GM12865 (cell line): ENCODE measurements at places on chromosomes 5 and 9.

DNA sequence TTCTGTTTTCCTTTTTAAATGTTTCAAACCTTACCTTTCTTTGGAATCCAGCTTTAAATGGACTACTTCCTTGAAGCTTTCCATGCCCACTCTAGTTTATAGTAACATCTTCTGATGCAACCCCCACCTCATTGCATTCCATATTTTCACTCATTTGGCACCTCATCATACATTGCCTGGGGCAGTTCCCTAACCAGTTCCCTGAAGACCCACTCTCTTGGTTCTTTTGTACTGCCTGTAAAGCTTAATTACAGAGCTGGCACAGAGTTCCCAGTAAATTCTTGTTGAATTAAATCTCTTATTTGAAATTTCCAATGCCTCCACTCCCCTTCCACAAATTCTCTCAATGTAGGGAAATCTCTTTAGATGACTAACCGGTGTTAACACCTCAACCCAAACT is 257.2 kb downstream of the ARRDC3 start:
- DNase-seq, result no peak

GRCh38 chr5:123538670-123539459 is 26.9 kb downstream of the CSNK1G3 start:
- no peak for DNase-seq

GRCh38 chr9:14366076-14366475 is 52.1 kb upstream of the NFIB start:
- no peak for DNase-seq

GRCh38 chr5:134153657-134154056 is 23.1 kb downstream of the SKP1 start:
- DNase-seq, result no peak

DNA sequence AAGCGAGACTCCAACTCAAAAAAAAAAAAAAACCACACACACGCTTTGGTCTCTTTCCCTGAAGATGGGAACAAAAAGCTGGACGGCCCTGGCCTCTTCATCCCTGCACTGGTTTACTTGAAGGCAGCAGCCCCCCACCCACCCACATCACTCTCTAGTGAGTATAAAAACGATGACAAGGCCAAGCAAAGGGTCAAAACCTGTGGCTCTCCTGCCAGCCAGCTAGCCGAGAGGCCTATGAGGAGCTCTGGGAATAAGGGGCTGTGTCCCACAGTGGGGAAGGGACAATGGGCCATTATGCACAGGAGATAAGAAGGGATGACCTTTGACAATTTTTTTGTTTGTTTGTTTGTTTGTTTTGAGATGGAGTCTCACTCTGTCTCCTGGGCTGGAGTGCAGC is 13.1 kb downstream of the QRFP start:
- DNase-seq, result no peak

DNA sequence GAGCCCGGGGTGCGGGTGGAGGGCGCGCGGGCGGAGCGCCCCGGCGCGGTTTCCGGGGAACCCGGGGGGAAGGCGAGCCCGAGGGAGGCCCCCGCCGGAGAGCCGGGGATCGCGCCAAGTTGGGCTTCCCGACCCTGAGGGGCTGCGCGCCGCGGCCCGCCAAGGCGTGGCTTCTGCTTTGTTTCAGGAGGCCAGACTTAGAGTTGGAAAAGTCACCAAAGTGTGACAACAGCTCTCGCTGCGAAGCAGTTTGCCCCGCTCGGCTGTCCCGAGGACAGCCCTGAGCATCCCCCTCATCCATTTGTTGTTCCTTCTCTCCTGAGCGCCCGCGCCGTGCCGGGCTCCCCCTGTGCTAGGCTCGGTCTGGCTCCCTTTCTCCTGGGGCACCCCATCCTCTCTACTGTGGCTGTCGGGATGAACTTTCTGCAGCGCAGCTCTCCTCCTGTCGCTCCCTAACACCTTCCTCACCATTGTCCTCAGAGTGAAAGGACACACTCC is 410 bp downstream of the GLIPR2 start:
- DNase-seq, result no peak

DNA sequence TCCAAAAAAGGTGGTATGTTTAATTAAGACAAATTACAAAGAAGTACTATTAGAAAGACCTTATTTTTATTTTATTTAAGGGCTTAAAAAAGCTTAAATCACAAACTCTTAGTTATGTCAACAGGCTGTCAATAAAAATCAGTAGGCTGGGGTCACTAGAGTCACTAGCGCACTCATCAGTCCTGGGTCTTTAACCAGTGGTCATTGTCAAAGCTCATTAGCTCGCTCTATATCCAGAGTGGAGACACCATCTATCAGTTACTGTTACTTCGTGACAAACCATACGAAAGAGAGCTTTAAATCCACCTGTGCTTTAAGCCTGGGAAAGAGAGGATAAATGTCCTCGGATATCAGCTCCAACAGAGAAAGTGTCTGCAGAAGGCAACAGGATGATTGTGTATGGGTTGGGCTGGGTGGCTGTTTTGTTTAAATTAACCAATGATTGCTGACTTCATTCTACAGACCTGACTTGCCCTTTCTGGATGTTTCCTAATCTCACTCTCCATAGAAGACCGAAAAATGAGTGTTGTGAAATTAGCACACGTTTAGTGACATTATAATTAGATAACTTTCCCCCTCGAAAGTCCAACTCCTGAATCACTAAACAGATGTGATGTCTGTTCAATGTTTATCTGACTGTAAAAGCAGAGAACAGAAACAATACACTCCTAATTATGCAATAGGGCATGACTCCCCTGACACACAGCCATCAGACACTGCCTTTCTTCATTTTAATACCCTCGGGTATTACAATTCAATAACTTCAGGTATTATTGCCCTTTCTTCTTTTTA is 123.6 kb upstream of the TNPO1 start:
- DNase-seq, result no peak

DNA sequence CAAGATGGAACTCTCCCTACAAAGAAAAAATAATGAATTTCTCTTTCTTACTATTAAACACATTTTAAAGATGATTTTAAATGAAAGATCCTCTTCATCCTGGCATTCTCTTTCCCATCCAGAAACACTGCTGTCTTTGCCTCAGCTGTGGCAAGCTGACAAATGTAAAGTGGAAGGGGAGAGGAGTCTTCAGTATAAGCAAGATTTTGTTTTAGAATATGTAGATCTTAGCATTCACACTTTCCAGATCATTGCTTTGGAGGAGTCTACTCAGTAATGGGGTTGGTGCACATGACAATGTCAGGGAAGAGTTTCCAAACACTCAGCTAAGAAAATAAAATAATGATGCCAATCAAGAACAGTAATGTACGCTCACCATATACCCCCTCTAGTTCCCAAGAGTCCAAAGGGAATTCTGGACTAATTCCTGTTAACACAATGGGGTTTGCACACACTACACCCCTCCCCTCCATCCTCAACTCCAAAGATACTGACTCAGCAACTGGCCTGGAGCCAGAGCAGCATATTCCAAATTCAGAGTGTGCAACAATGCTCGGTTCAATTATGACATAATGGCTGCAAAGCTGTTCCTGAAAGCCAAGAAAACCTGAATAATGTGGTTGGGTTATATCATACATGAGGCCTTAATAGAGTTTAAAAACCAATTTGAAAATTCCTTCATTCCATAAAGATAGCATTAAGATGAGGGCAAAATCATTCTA is 4.6 kb downstream of the C5orf63 start:
- DNase-seq, result no peak

DNA sequence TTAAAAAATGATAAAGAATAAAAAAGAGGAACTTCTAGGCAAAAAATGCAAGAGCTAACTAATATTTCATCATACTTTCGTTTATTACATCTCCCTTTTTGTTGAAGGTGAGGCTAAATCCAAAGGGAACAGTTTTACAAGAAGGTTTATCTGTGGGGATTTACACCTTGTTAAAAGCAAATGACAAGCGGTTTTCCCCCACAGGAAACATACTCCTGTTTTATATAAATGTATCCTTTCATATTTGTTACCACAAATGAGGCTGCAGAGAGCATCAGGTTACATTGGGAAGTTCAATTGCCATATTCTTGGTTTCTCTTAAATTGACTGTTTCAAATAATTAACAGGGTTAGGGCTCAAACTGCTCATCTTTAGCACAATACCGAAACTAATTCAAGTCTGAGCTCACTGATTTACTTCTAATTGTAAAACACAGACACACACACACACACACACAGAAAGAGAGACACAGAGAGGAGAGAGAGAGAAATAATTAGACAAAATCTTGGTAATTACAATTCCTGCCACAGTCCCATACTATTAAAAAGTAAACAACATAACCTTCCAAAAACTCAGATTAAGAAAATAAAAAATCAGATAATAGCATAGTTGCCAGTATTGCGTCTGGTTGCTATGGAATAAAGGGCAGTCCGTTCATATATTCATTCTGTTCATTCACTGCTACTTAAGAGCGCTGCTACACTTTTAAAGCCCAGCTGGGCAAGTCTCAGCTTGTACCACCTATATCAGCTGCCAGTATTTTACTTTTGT is 17.1 kb downstream of the RFX3 start:
- DNase-seq, result peak; percentile 41

DNA sequence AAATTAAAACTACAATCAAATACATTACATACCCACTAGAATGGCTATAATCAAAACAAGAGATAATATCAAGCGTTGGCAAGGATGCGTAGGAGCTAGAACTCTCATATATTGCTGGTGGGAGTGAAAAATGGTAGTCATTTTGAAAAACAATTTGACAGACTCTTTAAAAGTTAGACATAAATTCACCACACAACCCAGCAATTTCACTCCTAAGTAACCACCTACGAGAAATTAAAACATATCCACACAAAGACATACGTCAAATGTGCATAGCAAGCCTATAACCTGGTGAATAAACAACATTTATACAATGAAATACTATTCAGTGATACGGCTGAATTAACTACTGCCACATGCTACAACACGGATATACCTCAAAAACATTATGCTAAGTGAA is 44.7 kb downstream of the GKAP1 start:
- no peak for DNase-seq

DNA sequence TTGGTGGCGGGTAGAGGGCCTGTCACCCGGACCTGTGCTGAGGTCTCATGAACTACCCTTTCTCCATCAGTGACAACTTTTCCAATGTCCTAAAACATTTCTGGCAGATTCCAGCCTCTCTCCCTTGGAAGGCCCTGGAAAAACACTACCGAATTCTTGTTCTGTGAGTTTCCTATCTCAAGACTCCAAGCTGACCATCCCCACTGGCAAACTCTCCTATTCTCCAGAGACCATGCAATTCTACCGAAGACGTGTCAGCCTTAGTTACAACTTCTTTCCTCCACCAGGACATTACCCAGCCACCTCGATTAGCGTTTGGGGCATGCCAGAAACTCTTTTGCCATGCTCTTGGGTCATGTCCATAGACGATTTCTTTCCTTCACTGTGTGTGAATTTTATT is 26.8 kb upstream of the GABRP start:
- no peak for DNase-seq

DNA sequence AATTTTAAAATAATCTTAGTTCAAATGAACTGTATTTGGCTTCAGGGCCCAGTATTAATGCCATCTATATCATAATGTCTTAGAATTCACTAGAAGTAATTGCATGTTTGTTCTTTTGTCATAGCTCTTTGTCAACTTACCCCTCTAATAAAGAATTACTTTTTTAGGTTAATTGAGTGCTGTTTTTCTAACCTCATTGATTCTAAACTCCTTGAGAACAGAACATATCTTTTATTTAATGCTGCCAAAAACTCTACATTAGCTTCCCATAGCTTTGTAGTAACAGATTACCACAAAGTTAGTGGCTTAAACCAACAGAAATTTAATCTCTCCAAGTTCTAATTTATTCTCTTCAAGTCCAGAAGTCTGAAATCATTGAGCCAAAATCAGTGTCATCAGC is 242.4 kb downstream of the LURAP1L start:
- no peak for DNase-seq

- no peak for DNase-seq
Measured at GRCh38 chr9:24464319-24464951, 81.3 kb downstream of the IZUMO3 start.

- peak; percentile 35 for DNase-seq
Measured at GRCh38 chr5:79697222-79698170, 7.9 kb downstream of the CMYA5 start.

- DNase-seq, result no peak
Measured at GRCh38 chr9:17752021-17752420, 173.2 kb downstream of the SH3GL2 start.

DNA sequence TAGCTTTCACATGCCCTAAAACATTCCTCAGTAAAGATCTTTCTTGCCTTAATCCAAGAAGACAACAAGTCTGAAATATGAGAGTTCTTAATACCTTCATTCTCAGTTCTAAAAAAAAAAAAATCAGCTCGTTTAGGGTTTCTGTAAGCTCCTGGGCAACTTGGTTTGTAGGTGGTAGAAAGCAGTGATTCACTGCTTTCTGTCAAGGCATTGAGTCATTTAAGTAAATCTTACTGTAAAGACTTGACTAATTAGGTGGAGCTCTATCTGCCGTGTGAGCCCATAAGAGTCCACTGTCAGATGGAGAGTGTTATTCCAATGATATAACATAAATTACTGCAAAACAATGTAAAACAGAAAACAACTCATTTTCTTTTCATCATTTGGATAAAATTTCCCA is 56.1 kb upstream of the MAST4 start:
- DNase-seq, result no peak

- no peak for DNase-seq
Measured at GRCh38 chr5:68332080-68332451, 116.5 kb downstream of the PIK3R1 start.

DNA sequence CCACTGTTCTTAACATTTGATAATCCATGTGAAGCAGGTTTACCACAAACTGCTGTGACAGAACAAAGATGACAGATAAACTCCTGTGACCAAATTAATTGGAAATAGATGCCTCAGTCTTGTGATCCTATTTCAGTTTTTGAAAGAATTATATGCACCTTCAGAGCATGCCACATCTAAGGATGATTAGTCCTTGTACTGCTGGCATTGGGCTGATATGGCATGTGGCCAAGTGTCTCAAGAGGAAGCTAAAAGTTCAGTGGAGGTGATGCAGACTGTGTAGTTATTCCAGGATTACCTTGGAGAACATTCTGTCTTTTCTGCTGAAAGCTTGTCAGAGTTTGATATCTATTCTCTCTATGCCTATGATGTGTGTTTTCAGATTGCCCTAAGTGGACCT is 314.4 kb upstream of the EFNA5 start:
- no peak for DNase-seq

GRCh38 chr5:78787783-78788182 is 139.2 kb upstream of the LHFPL2 start:
- DNase-seq, result no peak

- DNase-seq, result peak; percentile 10
Measured at GRCh38 chr5:97182571-97183099, 412 bp downstream of the RIOK2 start.

GRCh38 chr5:561408-561807 is 37.2 kb upstream of the SLC9A3 start:
- DNase-seq, result no peak

- DNase-seq, result peak; percentile 61
Measured at GRCh38 chr5:6730407-6730806, 17.2 kb downstream of the TENT4A start.

GRCh38 chr5:17143335-17143734 is 74.1 kb upstream of the BASP1 start:
- no peak for DNase-seq

GRCh38 chr9:90801241-90801972 is at the start of gene SYK:
TSS of gene SYK (plus strand) at chr9:90801819. CDS start at chr9:90843899, 42,080 bp downstream.
- peak; percentile 54 for DNase-seq
